ENCODE measurements at places on chromosomes 5 and 9. TPM values are rescaled to one million over a fixed set of nuclear protein-coding genes. Genes with fewer than 3 reads are reported as not detected.

OR1Q1 gene
- not detected for total RNA-seq

MYOZ3 gene
- total RNA-seq, result not detected

PCDHB15 gene
- 0.86 TPM for total RNA-seq

TMEM215 gene
- total RNA-seq, result 0.33 TPM

SCGB3A1 gene
- total RNA-seq, result not detected

PCDHB16 gene
- total RNA-seq, result 4.8 TPM

NSUN2 gene
- total RNA-seq, result 52.6 TPM

KCNN2 gene
- 0.51 TPM for total RNA-seq

JMY gene
- 6.4 TPM for total RNA-seq

PIK3R1 gene
- 13.8 TPM for total RNA-seq

PCDHB13 gene
- total RNA-seq, result 2.1 TPM

IARS1 gene
- total RNA-seq, result 275 TPM

CATSPER3 gene
- 0.06 TPM for total RNA-seq

F12 gene
- 9.6 TPM for total RNA-seq

FOXD1 gene
- 62.3 TPM for total RNA-seq

LCN1 gene
- not detected for total RNA-seq

SUB1 gene
- total RNA-seq, result 407 TPM

NUTM2G gene
- under 0.01 TPM for total RNA-seq

GNE gene
- total RNA-seq, result 15.0 TPM

BHMT gene
- not detected for total RNA-seq

PRSS3 gene
- 15.2 TPM for total RNA-seq

ZNF879 gene
- total RNA-seq, result 0.92 TPM

PCDHGA6 gene
- 0.46 TPM for total RNA-seq

DMAC1 gene
- 17.3 TPM for total RNA-seq

ZNF883 gene
- total RNA-seq, result 6.5 TPM

IL13 gene
- not detected for total RNA-seq

GPR151 gene
- not detected for total RNA-seq

LIX1 gene
- total RNA-seq, result not detected

PLPPR1 gene
- not detected for total RNA-seq

LTC4S gene
- total RNA-seq, result not detected

ZNF483 gene
- total RNA-seq, result 3.1 TPM

GABRG2 gene
- total RNA-seq, result not detected

SLC45A2 gene
- total RNA-seq, result not detected

KCNV2 gene
- not detected for total RNA-seq

SPINK13 gene
- not detected for total RNA-seq

CAMK4 gene
- total RNA-seq, result 28.1 TPM

FAM151B gene
- total RNA-seq, result 7.0 TPM

INPP5E gene
- 6.6 TPM for total RNA-seq
